Left kidney (tissue), 8 donors: ENCODE measurements at places on chromosomes 5 and 9. TPM values are rescaled to one million over a fixed set of nuclear protein-coding genes. Genes with fewer than 3 reads are reported as not detected.

DNA sequence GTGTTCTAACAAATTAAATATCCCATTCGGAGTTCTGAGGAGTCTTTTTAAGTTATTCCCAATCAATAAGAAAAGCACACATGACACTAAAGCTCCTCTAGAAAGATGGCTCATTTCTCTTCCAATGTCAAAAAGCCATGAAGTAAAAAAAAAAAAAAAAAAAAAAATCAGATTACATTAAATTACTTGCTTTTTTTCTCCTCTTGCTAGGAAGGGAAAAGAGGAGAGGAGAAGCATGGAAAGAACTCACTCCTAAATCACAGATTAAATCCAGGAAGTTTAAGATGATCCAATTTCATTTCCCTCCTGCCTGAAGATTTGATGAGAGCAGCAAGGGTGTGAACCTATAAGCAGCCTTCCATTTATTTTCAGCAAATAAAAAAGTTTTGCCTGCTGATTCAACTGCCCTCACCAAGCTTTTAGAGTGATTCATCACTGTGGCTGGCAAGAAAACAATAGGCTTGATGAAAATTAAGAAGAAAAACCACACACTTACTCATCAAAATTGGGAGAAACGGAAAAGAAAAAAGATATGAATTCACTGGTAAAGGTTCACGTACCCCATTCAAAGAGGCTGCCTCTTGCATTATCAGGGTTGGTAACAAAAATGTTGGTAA, 19.7 kb downstream of the MYO10 start:
- DNase-seq = no peak

Gene NPM1
- polyA plus RNA-seq = 1,684 TPM

DNA sequence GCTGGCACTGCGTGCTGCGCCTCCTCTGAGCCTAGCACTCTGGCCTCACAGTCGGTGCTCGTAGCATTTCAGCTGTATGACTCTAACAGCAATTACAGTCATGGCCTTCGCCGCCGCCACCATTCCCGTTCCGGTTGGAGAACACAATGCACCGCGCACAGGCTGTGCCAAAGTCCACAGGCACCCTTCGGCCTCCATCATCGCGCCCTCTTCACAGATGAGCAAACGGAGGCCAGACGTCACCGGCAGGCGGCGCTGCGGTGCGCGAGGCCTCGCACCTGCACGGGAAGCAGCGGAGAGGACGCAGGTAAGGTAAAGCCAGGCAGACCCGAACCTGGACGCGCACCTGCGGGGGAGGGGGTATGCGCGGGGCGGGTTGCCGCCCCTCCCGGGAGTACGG, 128.9 kb downstream of the BARX1 start:
- no peak for DNase-seq

GRCh38 chr5:74095871-74096270, 469.9 kb downstream of the ARHGEF28 start:
- DNase-seq = no peak

Gene CNTNAP3
- polyA plus RNA-seq = 6.6 TPM

Gene CYSRT1
- 13.2 TPM for polyA plus RNA-seq

- no peak for DNase-seq
Measured at GRCh38 chr5:145960848-145961600, 24.6 kb downstream of the SH3RF2 start.

Gene EPB41L4A
- polyA plus RNA-seq = 30.8 TPM

DNA sequence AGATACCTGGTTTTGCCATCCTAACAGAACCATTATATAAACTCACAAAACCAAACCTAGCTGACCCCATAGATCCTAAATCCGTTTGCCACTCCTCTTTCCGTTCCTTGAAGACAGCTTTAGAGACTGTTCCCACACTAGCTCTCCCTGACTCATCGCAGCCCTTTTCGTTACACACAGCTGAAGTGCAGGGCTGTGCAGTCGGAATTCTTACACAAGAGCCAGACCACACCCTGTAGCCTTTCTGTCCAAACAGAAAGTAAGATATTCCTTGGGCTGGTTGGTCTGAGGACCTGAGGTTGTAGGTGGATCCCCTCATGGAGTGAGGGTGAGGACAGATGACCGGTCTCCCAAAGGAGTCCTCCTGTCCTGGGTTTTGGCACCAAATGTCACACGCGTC, 56.7 kb upstream of the NAA35 start:
- DNase-seq = no peak

GRCh38 chr5:17186256-17186655, 31.2 kb upstream of the BASP1 start:
- DNase-seq = no peak
